CD4-positive, alpha-beta T cell (primary cell): ENCODE measurements at places on chromosomes 4 and X.

DNA sequence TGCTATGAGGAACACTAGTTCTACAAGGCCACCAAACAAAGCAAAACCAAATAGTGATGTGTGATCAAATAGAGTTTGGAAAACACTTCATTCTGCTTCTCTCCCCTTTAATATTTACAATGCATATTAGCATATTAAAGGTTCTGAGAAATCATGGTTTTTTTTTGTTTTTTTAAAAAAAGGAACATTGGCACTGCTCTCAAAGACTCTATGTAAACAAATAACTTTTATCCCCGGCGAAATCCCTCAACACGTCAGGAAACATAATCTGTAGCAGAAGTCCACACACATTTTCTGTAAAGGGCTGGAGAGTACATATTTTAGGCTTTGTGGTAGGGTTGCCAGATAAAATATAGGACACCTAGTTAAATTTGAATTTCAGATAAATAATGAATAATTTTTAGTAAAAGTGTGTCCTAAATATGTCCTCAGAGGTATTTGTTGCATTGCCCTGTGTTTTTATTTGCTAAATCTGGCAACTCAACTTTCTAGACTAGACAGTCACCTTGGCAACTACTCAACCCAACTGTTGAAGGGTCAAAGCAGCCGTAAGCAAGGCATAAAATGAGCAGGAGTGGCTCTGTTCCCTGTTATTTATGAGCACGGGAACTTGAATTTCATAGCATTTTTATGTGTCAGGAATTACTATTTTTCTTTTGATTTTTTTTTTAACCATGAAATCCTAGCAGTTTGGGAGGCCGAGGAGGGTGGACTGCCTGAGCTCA, 8.6 kb downstream of the SPATA4 start:
- no peak overlapping the region for H3K27ac ChIP-seq
- H3K4me3 ChIP-seq = no peak overlapping the region
- no peaks in the 10 kb centered on the region for H3K27me3 ChIP-seq
- H3K36me3 ChIP-seq = no peaks in the 10 kb centered on the region
- H3K4me1 ChIP-seq = no peaks in the 10 kb centered on the region

GRCh38 chrX:2267890-2268289, 232.9 kb downstream of the DHRSX start:
- DNase-seq = no peak
- no peak overlapping the region for H3K27ac ChIP-seq
- H3K27me3 ChIP-seq = no peaks in the 10 kb centered on the region

DNA sequence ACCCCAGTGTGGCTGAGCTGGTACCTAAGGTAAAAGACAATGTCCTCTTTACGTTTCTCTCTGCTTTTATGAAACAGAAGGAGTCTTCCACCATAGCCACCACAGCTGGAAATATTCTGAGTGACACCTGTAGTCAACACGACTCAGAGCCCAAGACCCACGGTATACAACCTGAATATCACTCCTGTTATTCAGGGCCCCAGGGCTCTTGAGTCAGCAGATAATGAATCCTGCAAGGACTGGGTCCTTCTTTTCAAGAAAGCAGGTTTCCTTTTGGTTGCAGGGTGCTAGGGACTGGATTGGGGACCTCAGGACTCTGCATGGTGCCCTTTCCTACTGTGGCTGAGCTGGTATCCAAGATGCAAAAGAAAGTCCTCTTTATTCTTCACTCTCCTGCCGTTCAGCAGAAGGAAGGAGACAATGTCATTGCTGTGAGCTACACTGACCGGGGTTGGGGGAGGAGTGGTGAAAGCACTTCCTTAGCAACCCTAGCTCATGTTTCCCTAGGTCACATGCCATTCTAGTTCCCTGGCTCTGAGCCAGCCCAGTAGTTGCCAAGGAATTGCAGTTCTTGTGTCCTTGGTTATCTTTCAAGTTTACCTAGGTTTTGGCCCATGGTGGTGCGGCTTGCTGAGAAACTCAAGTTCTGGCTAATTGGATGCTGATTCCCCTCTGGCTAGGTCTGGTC, 23.7 kb upstream of the UNC5C start:
- H3K27me3 ChIP-seq = no peaks in the 10 kb centered on the region
- H3K4me3 ChIP-seq = no peak overlapping the region
- H3K36me3 ChIP-seq = no peaks in the 10 kb centered on the region
- no peaks in the 10 kb centered on the region for H3K4me1 ChIP-seq
- H3K27ac ChIP-seq = no peak overlapping the region

GRCh38 chrX:115459883-115460880, 100.8 kb upstream of the PLS3 start:
- no peaks in the 10 kb centered on the region for H3K4me1 ChIP-seq
- no peak for DNase-seq

DNA sequence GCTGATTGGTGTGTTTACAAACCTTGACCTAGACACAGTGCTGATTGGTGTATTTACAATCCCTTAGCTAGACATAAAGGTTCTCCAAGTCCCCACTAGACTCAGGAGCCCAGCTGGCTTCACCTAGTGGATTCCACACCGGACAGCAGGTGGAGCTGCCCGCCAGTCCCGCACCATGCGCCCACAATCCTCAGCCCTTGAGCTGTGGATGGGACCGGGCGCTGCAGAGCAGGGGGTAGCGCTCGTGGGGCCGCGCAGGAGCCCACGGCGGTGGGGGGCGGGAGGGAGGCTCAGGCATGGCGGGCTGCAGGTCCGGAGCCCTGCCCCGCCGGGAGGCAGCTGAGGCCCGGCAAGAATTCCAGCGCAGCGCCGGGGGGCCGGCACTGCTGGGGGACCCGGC, 30.7 kb downstream of the MEPE start:
- H3K4me1 ChIP-seq = no peaks in the 10 kb centered on the region
- no peak for DNase-seq
- no peak overlapping the region for H3K4me3 ChIP-seq
- peaks cover 4% of the 10 kb centered on the region for H3K27me3 ChIP-seq

DNA sequence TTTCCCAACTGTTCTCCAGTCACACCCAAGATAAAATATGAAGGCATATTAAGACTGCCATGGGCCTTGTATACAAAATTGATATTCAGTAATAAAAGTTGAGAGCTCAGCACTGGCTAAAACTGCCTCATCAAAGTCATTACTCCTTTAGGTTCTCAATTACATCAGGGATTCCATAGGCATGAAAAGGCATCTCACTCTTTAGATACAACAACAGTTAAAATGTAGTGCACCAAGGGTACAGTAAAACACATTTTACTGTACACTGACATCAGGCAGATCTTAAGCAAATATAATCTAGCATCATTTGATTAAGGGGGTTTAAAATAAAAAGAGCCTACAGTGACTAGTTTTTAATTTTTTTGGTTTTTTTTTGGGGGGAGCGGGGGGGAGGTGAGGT, 107.7 kb downstream of the PPP3CA start:
- H3K4me3 ChIP-seq = no peak overlapping the region
- no peaks in the 10 kb centered on the region for H3K36me3 ChIP-seq
- no peaks in the 10 kb centered on the region for H3K27me3 ChIP-seq
- no peaks in the 10 kb centered on the region for H3K4me1 ChIP-seq

DNA sequence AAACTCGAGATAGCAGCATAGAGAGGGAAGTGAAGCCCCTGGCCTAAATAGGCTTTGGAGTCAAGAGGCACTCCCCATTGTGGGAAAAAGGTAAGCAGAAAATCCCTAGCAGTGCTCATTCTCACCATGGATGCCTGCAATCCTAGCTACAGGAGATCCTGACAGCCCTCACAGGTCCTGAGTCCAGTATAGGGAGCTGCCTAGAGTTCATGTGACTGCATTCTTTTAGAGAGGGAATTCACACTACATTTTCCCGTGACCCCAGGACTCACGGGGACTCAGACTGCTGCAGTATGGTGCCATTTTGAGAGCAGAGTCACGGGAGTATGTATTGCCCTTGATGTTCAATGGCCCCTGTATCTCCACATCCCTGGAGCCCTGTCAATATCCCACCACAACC, 82.4 kb downstream of the MAGED1 start:
- H3K4me1 ChIP-seq = no peaks in the 10 kb centered on the region
- DNase-seq = no peak
- H3K27ac ChIP-seq = no peak overlapping the region
- H3K4me3 ChIP-seq = no peak overlapping the region
- H3K36me3 ChIP-seq = no peaks in the 10 kb centered on the region

DNA sequence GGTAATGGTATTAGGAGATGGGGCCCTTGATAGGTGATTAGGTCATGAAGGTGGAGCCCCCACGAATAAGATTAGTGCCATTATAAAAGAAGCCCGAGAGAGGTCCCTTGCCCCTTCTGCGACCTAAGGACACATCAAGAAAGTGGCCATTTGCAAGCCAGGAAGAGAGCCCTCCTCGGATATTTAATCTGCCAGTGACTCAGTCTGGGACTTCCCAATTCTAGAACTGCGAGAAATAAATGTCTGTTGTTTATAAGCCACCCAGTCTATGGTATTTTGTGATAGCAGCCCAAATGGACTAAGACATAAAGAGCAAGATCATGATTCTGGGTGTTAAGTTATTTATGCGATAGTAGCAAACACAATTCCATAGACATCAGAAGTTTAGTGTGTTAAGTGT, 192.2 kb downstream of the LDB2 start:
- no peaks in the 10 kb centered on the region for H3K27me3 ChIP-seq
- no peaks in the 10 kb centered on the region for H3K36me3 ChIP-seq
- H3K4me3 ChIP-seq = no peak overlapping the region
- H3K27ac ChIP-seq = no peak overlapping the region

GRCh38 chr4:2861631-2862436, 18.2 kb downstream of the ADD1 start:
- no peak overlapping the region for H3K4me3 ChIP-seq
- no peak overlapping the region for H3K27ac ChIP-seq
- peaks cover 55% of the 10 kb centered on the region for H3K4me1 ChIP-seq
- no peak for DNase-seq
- no peaks in the 10 kb centered on the region for H3K27me3 ChIP-seq

DNA sequence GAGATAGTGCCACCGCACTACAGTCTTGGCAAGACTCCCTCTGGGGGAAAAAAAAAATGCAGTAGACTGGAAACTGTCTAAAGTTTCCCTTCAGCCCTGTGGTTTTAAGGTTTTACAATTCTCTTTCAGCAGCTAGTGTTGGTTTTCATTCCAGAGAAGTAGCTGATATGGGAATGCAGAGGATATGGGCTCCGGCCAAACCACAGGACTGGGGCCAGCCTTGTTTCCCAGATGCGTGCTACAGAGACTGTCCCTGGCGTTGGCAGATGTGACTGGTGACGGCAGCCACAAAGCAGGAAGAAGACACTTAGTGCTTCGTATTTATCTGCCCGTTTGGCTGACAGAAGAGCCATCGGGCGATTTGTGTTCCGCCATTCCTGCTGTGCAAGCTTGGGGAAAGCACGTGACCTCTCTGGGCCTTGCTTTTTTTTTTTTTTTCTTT, 43.2 kb downstream of the ZBTB49 start:
- H3K36me3 ChIP-seq = no peaks in the 10 kb centered on the region
- H3K4me3 ChIP-seq = no peak overlapping the region
- H3K27me3 ChIP-seq = no peaks in the 10 kb centered on the region
- peaks cover 7% of the 10 kb centered on the region for H3K4me1 ChIP-seq
- DNase-seq = no peak
- no peak overlapping the region for H3K27ac ChIP-seq

- H3K4me1 ChIP-seq = no peaks in the 10 kb centered on the region
- no peak for DNase-seq
- H3K4me3 ChIP-seq = no peak overlapping the region
- H3K27ac ChIP-seq = no peak overlapping the region
These were observed 86.4 kb downstream of the SMIM20 start for GRCh38 chr4:26000274-26000950.

- H3K36me3 ChIP-seq = peaks cover 11% of the 10 kb centered on the region
- H3K4me1 ChIP-seq = peaks cover 29% of the 10 kb centered on the region
- peak overlapping the region; percentile 84 for H3K27ac ChIP-seq
- peak; percentile 49 for DNase-seq
- H3K4me3 ChIP-seq = peak overlapping the region; percentile 73
These were observed 1.2 kb downstream of the MSN start for GRCh38 chrX:65668377-65669310.

- H3K27me3 ChIP-seq = no peaks in the 10 kb centered on the region
- no peak overlapping the region for H3K4me3 ChIP-seq
- no peaks in the 10 kb centered on the region for H3K4me1 ChIP-seq
These were observed 115.8 kb downstream of the BCOR start for GRCh38 chrX:39981946-39982345.

GRCh38 chrX:130994671-130995070, 63.5 kb upstream of the ARHGAP36 start:
- no peak overlapping the region for H3K4me3 ChIP-seq
- no peak for DNase-seq
- H3K27ac ChIP-seq = no peak overlapping the region
- H3K27me3 ChIP-seq = no peaks in the 10 kb centered on the region
- H3K36me3 ChIP-seq = no peaks in the 10 kb centered on the region

DNA sequence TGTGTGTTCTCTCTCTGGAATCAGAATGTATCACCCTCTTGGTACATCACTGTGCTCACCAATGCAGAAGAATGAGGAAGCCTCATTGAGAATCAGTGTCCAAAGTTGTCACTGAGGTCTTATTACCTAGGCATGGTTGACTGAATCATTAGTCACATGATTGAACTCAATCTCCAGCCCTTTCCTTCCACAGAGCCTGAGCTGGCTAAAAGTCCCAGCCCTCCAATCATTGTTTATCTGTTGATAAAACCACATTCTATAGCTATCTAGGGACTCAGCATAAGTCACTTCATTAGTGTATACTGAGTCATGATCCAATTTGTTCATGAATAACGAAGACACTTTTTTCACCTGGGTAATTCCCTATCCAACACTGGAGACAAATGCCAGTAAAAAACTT, 396.8 kb downstream of the TRAM1L1 start:
- H3K27ac ChIP-seq = no peak overlapping the region
- no peaks in the 10 kb centered on the region for H3K36me3 ChIP-seq
- no peaks in the 10 kb centered on the region for H3K27me3 ChIP-seq
- no peaks in the 10 kb centered on the region for H3K4me1 ChIP-seq
- no peak for DNase-seq

- H3K27me3 ChIP-seq = no peaks in the 10 kb centered on the region
- no peak overlapping the region for H3K4me3 ChIP-seq
- no peak for DNase-seq
- no peaks in the 10 kb centered on the region for H3K36me3 ChIP-seq
- H3K4me1 ChIP-seq = no peaks in the 10 kb centered on the region
These were observed 100.1 kb upstream of the CLNK start for GRCh38 chr4:10784621-10785020.

GRCh38 chrX:46811121-46811520, 25.7 kb upstream of the RP2 start:
- H3K27me3 ChIP-seq = no peaks in the 10 kb centered on the region
- no peaks in the 10 kb centered on the region for H3K4me1 ChIP-seq
- no peak overlapping the region for H3K27ac ChIP-seq
- no peaks in the 10 kb centered on the region for H3K36me3 ChIP-seq
- no peak for DNase-seq
- no peak overlapping the region for H3K4me3 ChIP-seq

DNA sequence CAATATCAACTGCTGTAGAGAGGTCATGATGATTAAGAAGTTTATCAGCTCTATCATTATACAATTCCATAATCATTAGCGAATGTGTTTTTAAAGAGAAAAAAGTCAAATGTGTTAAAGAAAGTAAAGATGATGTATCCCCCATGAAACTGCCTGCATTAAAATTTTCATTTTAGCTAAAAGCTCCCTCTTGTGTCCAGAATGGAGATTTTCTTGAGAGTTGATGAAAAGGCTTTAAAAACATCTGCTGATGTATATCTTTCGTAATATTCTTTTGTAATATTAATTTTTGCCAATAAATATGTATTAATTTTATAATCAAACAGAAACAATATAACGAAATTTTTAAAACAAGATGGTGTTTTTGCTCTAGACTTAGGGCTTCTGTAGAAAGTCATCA, 52.1 kb upstream of the LHFPL1 start:
- H3K27me3 ChIP-seq = no peaks in the 10 kb centered on the region
- no peak overlapping the region for H3K4me3 ChIP-seq
- H3K4me1 ChIP-seq = no peaks in the 10 kb centered on the region
- no peak overlapping the region for H3K27ac ChIP-seq
